Activated gamma-delta T cell treated with anti-CD3 and anti-CD28 coated beads, Interleukin-2, amount 50 U/mL, for 16 hours (primary cell): ENCODE measurements at places on chromosomes 7 and 10.

DNA sequence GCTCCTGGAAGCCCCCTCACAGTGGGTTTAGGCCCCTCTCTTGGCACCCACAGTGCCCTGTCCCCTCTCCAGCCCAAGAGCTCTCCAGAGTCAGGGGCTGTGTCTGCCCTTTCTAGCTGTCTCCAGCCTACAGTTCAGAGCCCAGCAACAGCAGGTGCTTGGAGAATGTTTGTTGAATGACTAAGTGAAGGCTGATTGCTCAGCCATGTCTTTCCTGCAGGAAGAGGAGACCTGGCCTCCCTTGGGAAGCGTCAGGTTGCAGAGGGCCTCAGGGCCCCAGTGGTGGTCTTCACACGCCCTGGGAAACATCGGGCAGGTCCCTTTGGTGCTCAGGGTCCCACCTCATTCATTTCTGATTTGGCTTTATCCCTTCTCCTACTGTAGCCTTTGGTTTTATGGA lies 62.5 kb downstream of the GTF2IRD1 start:
- no peak for DNase-seq

DNA sequence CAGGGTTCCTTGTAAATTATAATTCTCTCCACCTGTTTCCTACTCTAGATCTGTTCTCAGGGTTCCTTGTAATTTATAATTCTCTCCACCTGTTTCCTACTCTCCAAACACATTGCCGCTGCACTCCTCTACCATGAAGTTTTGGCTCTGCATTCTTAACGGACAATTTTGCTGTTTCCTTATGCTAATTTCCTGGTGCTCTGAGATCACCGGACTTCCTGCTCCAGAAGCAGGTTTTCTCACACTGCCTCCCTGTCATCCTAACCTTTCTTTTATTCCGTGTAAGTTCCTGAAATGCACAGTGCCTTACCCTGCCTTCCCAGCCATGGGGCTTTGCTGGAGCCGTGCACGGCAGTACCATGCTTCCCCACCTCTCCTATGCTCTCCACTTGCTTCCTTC lies 256.8 kb downstream of the PLXNA4 start:
- no peak for DNase-seq

- peak; percentile 64 for DNase-seq
These were observed 41.4 kb upstream of the MAP3K8 start for GRCh38 chr10:30392564-30392990.

GRCh38 chr10:49083261-49083660 lies 32.1 kb downstream of the VSTM4 start:
- DNase-seq = no peak

GRCh38 chr10:133350283-133350949 lies 3.2 kb downstream of the PRAP1 start:
- DNase-seq = no peak

DNA sequence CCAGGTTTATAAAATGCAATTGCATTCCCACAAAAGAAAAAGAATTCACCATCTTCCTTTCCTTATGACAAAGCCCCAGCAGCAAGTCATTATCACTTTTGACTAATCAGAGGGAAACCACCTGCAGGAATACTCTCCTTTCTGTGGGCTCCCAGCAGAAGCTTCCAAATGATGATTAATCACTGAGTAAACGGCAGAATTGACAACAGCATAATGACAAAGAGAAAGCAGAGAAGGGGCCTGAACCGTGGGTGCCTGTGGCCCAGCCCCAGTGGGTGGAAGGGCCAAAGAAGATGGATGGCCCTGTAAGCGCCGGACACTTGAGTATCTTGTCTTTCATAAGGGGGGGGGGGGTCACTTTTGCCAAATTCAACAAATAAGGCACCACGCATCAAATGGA lies 152.4 kb upstream of the NRBF2 start:
- DNase-seq = no peak

DNA sequence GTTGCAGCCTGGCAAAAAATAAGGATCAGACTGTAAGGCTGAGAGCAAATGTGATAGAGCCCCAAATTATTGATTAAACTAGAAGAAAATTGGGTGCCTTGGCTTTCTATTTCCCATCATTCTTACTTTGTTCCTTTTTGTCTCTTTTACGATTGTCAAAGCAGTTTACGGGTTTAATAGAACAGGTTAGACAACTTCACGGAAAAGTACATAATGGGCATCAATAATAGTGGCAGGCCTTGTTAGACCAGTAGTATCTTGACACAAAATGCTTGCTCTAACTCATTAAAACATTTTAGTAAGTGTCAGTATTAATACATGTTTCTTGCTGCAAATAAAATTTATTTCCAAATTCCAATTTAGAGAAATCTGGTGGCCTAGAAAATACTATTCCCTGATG lies 14.5 kb upstream of the GGCT start:
- DNase-seq = no peak

DNA sequence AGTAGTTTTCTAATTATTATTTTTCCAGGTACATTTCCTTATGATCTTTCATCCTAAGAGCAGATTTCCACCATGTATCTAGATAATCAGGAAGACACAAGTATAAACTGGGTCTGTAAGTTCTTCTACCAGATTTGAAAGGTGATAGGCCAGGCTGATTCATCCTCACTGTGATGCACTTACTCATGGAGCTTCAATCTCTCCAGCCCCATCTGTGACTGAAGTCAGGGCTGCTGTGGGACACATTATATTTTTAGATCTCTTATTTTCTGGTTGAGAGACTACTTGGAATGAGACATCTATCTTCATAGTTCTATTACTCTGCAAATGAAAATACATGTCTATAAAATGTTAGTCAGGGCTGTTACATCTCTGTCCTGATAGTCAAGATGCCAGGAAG lies 85.5 kb upstream of the SLC25A13 start:
- no peak for DNase-seq

- no peak for DNase-seq
These were observed 23.6 kb downstream of the SKIDA1 start for GRCh38 chr10:21501731-21502347.

DNA sequence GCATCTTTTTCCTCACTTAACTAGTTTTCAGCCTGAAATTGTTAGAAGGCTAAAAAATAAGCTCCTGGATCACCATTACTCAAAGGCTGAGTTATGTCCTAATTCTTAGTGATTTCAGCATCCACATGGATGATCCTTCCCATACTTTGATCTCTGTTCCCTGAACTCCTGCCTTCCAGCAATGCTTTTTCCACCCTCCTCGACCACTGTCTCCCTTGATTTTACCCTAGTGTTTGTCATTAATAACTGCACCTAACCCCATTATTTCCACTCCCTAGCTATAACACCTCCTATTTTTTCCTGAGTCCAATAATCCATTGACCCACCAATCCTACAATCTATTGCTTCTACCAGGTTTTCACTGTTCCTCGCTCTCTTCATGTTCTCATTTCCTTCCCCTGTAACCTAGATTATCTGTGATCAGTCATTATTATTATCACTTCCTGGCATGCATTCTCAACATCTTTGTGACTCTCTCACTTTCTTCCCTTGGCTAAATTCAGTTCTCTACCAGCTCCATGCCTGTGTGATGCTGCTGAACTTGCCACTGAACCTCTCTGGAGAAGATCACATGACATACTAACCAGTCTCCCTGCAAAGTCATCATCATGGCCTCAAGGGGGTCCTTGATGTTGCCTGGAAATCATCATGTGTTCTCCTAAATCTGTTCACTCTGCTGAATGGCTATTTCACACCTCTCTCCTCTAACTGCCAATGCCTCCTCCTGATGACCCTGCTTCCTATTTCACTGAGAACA lies 6.5 kb upstream of the CALU start:
- no peak for DNase-seq

DNA sequence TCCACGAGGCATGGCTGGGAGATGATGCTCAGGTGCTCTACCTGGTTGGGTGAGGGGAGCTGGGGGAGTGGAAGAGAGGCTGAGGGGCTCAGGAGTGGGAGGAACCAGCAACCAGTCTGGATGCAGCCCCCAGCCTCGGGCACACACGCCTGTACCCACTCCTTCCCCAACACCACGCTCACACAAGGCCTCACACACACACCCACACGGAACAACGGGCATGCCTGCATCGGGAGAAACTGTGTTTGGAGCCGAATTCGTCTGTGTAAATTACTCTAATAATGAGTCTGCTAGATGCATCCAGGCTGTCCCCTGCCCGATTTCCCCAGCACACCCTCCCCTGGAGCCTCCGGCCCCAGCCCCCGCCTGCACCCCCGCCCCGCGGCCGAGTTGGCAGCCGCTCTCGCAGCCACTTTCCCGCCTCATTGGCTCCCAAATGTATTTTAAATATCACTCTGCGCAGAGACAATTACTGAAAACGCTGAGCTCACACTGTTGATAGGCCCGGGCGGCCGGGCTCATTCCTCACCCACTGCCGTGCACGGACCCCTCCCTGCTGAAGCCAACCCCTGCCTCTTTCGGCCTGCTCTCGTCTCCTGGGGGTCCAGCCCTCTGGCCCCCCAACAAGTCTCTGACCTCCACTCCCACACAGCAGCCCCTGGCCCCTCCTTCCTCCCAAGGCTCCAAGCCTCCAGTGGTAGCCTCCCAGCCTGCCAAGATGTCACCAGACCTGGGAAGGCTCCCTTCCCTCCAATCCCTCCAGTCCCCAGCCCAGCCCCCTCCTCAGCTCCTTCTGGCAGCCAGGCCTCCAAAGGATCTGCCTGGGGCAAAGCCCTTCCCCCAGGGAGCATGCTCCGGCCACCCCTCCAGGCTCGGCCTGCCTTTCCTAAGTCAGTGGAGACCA lies 11.1 kb downstream of the H2BK1 start:
- no peak for DNase-seq

DNA sequence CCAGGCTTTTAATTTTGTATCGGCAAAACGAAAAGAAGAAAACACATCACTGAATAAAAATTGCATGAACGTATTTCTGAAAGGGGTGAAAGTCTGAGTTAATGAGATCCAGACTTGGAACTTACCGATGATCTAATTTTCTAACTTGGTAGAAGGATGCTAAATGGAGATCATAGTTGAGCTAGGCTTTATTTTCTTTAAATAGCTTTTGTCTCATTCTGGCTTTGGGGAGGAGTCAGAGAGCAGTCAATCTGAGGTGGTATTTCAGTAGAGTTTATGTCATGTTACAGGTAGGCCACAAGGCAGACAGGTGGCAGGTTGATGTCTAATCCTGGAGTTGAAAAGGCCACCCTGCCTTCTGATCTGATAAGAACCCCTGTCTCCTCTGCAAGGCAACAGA lies 161.9 kb downstream of the KIAA1217 start:
- no peak for DNase-seq

DNA sequence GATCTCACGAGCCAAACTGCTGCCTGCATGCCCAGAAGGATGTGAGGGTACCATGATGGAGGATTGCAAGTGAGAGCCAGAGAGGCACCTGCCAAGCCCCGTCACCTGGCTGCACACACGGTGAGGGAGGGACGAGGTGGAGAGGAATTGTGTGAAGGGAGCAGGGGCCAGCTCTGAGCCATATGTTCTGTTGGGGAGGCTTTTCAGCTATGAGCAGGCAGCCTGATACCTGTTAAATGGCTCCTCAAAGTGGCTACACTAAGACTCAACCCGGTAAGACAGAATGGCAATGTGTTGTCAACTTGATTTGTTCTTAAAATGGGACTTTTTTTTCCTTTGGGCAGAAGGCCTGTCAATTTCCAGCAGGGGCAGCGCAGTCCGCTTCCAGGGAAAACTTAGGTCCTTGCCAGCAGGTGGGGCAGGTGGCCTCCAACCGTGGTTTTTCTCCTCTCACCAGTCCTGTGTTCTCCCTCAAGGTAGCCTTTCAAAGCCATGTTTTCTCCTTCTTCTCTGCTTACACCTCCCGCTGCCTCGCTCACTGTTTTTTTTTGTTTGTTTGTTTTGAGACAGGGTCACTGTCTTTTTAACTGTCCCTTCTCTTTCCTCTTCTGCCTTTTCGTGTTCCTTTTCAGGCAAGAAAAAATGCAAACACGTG lies 57.7 kb upstream of the ZNRF2 start:
- no peak for DNase-seq

DNA sequence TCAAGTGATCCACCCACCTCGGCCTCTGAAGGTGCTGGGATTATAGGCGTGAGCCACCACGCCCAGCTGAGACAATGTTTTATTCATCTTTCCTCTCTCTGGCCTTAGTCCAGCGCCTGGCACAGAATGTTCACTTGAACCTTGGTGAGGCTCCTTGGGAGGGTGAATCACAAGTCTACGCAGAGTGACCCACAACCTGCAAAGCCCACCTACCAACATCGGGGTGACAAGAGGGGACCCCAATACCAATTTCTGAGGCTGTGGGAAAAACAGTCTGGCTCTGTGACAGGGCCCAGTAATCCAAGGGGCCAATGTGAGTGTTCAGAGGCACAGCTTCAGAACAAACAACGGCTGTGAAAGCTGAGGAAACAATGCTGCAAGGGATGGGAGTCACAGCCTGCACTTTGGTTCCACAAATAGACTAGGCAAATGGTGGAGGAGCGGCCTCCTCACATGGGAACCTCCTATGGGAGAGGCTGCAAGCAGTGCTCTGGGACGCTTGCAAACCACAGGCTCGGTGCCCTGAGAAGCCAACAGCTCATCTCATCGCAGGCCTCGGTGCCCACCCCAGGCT lies 5.6 kb upstream of the MALSU1 start:
- no peak for DNase-seq

GRCh38 chr10:8539056-8539455 lies 484.6 kb downstream of the GATA3 start:
- DNase-seq = no peak

DNA sequence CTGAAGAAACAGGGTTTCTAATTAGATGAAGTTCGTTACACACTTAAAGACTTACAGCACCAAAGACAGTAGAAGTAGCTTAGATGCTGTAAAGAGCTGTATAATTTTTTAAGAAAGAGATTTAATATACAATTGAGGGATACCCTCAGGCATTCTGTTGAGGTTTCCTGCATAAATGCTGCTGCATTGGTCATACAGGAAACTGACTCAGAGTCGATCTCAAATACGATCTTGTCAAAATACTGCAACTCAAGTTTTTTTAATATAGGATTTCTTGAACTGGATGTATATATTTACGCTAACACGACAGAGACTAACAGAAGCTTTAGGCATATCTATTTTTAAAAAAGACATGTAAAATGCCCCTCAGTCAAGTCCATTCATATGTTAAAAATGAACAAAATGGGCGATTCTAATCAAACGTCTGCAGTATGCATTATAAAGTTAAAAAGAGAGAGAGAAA lies 2.4 kb upstream of the ARID5B start:
- no peak for DNase-seq

- DNase-seq = no peak
These were observed 184.1 kb upstream of the PRR15 start for GRCh38 chr7:29379551-29379950.

- DNase-seq = no peak
These were observed 238.9 kb upstream of the GPR26 start for GRCh38 chr10:123427165-123427786.

GRCh38 chr10:96765406-96766240 lies 45.3 kb upstream of the PIK3AP1 start:
- DNase-seq = peak; percentile 70

- DNase-seq = no peak
These were observed 29.1 kb downstream of the CBLL1 start for GRCh38 chr7:107773027-107773426.

DNA sequence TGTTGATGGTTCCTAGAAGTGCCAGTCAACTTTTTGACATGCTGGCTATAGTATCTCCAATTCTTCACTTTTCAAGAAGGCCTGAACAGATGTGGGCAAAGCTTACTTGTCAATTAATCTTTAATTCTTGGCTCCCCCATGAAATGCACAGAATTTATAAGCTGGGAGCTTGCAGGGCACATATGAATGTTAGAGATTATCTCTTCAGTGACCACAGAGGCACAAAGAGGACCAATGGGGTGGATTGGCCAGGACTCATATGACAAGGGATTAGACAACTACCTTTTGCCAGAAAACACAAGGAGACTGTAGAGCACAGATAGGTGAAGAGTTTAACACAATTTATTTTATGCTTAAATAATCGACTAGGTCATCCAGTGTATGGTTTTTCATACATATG lies 121.7 kb upstream of the CCDC6 start:
- DNase-seq = no peak

GRCh38 chr7:138433583-138434443 lies 26.2 kb upstream of the TRIM24 start:
- no peak for DNase-seq
